Skin of body (tissue), 3 donors: ENCODE measurements at places on chromosomes 6 and 20.
A peak's percentile ranks its signal among the peaks of the same experiment; 100 is the strongest.

DNA sequence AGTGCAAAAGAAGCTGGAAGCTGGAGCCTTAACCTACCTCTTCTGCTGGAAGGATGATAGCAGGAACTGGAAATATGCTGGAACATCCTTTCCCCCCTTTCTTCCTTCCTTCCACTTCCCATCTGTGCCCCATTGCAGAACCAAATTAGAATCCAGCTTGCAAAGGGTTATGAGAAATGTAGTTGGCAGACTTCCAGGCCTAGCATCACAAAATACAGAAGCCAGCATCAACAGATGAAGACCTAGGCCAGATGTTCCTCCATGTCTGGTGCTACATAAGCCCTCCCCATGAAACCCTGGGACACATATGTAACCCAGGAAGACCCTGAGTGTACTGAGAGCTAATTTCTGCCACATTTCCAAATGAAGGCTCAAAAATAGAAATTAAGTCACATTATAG, 40.0 kb upstream of the TFAP2B start:
- no peak for DNase-seq

DNA sequence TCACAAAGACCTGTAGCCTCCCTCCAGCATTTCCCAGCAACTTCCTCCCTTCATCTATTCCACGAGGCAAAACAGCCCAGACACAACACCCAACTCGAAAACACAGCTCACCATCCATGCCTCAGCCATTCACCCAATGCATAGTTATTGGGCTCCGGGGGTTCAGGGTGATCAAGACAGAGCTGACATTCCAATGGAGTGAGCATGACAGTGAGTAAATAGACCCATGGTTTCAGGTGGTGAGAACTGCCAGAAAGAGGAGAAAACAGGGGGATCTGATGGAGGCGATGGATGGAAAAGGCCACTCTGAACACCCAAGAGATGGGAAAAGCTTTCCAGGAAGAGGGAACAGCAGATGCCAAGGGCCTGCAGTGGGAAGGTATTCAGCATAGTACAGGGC, 5.9 kb downstream of the CASS4 start:
- DNase-seq = no peak

DNA sequence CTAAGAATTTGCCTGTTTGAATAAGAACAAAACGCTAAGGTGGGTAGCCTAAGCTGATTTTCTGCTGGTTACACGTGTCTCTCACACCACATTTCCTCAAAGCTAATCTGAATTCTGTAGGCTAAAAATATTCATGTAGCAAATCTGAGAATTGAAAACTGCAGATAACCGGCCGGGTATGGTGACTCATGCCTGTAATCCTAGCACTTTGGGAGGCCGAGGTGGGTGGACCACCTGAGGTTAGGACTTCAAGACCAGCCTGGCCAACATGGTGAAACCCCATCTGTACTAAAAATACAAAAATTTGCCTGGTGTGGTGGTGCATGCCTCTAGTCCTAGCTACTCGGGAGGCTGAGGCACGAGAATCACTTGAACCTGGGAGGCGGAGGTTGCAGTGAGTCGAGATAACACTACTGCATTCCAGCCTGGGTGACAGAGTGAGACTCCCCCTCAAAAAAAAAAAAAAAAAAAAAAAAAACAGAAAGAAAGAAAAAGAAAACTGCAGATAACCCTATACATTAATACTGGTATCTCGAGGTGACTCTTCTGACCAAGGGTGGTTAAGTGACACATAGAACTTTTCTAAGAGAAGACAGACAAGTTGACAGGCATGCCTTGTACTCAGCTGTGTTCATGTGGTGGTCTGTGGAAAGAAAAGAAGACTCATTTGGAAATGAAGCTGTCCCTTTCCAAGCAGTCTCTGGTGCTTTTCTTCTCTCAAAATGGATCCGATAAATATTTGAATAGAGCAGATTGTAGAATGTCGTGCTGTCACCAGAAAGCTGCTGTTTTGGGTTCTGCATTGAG, 24.7 kb upstream of the ASXL1 start:
- no peak for DNase-seq

DNA sequence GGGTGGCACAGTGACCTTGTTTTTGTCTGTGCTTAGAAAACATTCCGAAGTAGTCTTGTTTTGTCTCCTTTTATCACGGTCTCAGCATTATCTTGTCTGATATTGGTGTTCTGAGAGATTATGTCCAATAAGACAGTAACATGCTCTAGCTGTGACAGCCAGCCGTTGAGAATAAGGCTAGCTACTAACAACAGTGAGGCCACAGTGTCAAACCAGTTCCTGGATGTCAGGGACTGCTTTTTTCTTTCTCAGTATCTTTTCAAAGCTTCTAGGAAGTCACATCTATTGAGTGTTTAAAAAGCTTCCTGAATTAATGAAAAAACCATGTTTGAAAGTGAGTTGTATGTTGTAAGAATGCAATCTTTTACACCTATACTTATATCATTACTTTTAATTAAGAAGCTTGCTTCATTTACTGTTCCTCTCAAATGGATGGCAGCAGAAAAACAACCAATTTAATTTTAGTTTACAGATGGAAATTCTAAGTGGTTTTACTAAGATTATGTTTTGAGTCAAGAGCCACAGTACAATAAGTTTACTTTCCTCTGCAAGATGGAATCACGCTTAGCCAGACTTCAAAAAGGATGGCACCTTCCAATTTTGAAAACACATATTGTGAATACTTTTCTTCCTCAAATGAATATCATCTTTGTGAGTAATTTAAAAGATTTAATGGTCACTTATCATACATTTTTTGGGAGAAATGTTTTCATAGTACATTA, 53.1 kb downstream of the MAP3K7 start:
- no peak for DNase-seq

DNA sequence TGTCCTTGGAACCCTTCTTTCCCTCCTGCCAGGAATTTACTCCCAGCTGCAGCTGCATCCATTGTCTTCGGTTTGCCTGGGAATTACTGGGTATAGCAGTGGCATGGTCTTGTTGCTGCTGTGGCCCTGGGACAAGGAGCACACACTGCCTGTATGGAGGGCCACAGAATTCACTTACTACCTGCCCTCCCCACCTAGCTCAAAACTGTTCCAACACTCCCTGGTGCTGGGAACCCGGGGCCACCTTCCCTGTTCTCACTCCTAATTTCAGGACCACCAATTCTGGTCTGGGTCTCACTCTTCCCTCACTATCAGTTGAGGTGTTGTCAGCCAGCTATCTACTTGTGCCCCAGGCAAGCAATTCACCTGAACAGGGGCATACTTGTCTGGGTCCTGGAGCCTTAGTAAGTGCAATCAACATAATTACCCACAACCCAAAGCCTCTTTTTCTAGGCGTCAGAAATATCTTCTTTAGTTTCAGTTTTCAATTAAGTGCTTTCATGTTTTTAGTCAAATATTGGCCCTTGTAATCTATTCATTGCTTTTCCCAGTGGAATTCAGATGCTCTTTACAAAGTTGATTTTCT, 47.2 kb downstream of the METTL24 start:
- no peak for DNase-seq

- no peak for DNase-seq
These were observed 19.0 kb upstream of the ADGRF4 start for GRCh38 chr6:47679322-47679906.

DNA sequence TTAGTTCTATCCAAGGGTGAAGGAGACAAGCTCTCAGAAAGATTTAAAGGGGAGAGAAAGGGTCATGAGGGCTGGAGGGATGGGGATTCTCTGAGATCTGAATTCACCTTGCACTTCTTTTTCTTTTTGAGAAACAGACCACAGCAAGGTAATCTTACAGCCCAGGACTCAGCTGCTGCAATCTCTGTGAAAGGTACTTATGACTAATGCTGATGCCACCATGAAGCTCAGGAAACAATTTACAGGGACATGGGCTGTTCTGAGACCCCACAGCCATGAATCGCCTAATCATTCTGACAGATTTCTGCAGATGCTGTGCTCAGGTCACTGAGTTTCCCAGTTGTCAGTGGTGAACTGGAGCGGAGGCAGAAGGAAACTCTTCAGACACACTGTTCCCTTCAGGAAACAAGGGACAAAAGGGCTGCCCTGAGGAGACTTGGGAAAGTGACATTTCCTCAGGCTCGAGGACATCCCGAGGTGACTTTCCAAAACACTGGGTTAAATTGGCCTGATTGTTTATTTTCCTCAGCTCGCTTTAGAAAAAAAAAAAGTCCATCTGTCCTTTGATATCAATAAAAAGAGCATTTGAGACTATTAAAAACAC, 103.8 kb upstream of the PLCB4 start:
- no peak for DNase-seq

GRCh38 chr6:112180095-112180820, 74.1 kb downstream of the LAMA4 start:
- peak; percentile 37 for DNase-seq

- DNase-seq = no peak
These were observed 3.4 kb downstream of the HMGN3 start for GRCh38 chr6:79231101-79231500.

- no peak for DNase-seq
These were observed 1.1 kb upstream of the STK38 start for GRCh38 chr6:36548401-36548743.

GRCh38 chr6:97819710-97820109, 536.7 kb upstream of the MMS22L start:
- DNase-seq = no peak

GRCh38 chr6:43282060-43282459, 16.0 kb upstream of the SLC22A7 start:
- no peak for DNase-seq

- no peak for DNase-seq
These were observed 27.9 kb upstream of the EZR start for GRCh38 chr6:158847012-158847529.

- no peak for DNase-seq
These were observed 5.1 kb downstream of the RPS21 start for GRCh38 chr20:62392077-62392418.

DNA sequence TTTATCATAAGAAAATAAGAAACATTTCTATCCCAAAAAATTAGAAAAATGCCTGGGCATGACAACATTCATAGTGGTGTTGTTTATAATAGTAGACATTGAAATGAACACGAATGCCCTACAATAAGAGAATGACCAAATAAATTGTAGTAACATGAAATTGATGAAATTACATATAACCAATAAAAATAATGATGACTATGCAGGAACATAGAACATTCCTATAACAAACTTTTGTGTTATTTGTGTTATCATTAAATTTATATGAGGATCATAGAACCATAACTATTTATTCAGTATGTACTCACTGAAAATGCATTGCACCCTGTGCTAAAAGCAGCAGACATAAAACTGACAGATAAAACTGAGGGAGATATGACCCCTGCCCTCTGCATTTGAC, 399.7 kb downstream of the CBLN4 start:
- DNase-seq = no peak

- DNase-seq = no peak
These were observed 838.0 kb downstream of the DHX35 start for GRCh38 chr20:39800111-39800510.

DNA sequence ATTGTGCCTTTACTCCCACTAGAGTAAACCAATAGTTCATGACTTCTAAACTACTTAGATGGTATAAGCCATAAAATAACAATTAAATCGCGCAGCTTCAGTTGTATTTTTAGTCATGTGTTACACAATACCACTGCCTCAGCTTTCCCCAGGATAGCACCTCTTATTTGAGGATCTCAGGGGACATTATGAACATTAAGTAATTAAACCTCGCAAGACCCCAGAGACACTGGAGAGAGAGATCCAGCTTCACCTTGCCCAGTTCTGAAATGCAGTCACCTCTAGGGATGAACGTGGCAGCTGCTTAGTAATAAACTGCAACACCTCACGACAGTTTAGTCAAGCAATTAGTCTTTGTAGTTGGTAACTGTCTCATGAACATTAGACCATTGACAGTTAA, 87.1 kb downstream of the CFAP61 start:
- no peak for DNase-seq

- DNase-seq = no peak
These were observed 21.0 kb downstream of the LATS1 start for GRCh38 chr6:149696901-149697300.

GRCh38 chr20:3679749-3680700, 1.8 kb downstream of the ADAM33 start:
- peak; percentile 61 for DNase-seq

GRCh38 chr6:107323133-107323785, 136.1 kb downstream of the PDSS2 start:
- DNase-seq = no peak

GRCh38 chr6:56535626-56536025, 107.1 kb downstream of the DST start:
- DNase-seq = no peak

GRCh38 chr6:133466680-133467079, 225.5 kb downstream of the EYA4 start:
- no peak for DNase-seq

- no peak for DNase-seq
These were observed 155.6 kb downstream of the CD83 start for GRCh38 chr6:14273191-14273590.

DNA sequence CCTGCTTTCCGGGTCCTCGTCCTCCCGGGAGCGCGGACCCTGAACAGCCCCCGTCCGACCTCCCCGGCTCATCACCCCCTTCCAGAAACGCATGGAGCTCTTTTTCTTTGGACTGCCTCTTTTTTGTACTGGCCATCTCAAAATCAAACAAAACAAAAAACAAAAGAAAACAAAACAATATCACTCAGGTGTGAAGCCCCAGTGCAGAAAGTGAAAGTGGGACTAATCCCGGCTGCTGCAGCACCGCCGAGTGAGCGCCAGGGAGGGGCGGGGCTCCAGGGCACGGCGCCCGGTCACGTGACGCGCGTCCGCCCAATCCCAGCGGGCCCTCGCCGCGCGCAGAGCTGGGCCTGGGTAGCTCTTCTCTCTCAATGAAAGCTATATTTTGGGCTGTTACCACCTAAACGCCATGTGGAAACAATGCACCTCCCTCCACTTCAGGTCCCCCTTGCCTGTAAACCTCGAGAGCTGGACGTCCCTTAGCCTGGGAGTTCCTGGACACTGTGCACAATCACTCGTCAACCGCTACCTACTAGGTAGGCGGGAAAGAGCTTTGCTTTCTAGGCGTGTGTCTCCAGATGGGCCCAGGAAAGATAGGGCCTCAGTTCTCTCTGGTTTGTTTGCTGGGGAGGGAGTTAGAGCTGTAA, 93.7 kb upstream of the PRDM1 start:
- DNase-seq = peak; percentile 62

GRCh38 chr6:41683523-41684310, 45.4 kb downstream of the MDFI start:
- peak; percentile 51 for DNase-seq

GRCh38 chr6:18978337-18979128, 591.4 kb downstream of the RNF144B start:
- DNase-seq = peak; percentile 27

DNA sequence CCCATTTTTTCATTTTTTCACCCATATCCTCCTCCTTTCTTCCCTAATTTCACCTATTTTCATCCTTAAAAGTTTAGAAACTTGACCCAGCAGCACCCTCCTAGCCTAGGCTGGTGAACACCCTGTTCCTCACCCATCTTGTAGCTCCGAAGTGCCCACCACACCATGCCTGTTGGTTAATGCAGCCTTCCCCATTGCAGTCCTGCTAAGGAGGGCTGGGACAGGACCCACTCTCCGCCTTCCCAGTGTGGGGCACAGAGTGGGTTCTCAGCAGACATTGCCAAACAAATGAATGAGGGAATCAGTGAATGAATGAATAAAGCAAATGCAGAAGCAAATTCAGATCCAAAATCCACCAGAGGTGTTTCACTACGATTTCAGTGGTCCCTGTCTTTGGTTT, 45.7 kb downstream of the CTCFL start:
- no peak for DNase-seq

GRCh38 chr6:17138033-17138432, 36.2 kb downstream of the STMND1 start:
- no peak for DNase-seq
